RWPE1 (cell line): ENCODE measurements at places on chromosomes 6 and 20.

DNA sequence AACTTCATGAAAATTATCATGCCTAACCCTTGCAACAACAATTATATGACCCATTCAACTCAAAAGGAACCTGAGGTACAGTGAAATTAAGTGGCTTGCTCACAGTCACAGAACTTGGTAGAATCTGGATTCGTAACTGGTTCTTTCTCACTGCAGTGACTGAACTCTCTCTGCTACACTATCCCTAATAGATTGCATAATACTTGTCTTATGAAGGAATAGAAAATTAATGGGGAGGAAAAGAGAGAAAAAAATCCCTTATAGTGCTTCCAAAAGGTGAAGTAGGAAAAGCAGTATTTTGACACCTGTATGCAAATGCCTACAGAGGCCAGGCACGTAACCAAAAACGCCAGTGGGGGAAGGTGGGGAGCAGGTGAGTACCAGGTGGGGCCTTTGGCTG lies 186.6 kb downstream of the LY86 start:
- DNase-seq: no peak

DNA sequence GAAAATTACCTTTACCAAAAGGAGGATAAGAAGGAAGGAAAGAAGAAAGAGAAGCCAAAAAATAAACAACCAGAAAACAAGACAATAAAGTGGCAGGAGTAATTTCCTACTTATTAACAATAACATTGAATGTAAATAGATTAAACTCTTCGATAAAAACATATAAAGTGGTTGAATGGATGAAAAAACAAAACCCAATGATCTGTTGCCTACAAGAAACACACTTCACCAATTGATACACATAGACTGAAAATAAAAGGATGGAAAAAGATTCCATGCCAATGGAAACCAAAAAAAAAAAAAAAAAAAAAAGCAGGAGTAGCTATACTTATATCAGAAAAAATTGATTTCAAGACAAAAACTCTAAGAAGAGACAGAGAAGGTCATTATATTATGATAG lies 518.9 kb downstream of the BCKDHB start:
- no peak for DNase-seq

GRCh38 chr6:83812595-83812994 lies 40.6 kb upstream of the RIPPLY2 start:
- DNase-seq: no peak

DNA sequence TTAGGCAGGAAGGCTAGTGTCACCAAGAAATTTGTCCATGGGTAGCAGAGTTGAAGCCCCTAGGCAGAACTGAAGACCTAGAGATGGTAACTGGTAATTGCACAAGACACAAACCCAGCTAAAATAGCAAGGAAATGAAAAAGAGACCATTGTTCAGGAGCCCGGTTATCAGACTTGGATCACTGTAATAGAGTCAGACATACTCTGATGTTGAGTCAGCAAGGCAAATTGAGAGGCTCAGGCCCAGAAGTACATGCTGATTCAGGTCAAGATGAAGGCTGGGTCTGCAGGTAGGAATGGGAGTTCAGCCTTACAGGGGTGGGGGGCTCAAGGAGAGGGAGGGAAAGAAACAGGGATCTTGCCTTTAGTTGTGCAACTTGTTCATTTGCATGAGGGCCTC lies 6.5 kb upstream of the TMEM242 start:
- peak; percentile 26 for DNase-seq

GRCh38 chr6:89302936-89303335 lies 12.2 kb downstream of the GABRR2 start:
- DNase-seq: no peak

DNA sequence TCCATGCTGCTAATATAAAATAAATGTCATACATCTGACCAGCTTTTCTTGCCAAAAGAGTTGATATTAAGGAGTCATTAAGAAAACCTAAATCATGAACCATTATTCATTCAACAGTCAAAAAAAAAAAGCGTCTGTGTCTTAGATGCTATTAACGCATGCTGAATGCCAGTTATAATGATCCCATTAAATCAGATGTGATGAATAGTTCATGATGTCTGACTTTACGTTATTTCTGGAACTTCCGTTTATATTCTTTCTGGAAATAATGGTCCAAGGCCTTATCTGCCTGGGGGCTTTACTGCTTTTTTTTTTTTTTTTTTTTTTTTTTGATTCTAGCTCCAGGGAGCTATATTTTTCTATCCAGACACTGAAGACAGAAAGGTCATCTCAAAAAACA lies 877.1 kb downstream of the HACE1 start:
- no peak for DNase-seq

DNA sequence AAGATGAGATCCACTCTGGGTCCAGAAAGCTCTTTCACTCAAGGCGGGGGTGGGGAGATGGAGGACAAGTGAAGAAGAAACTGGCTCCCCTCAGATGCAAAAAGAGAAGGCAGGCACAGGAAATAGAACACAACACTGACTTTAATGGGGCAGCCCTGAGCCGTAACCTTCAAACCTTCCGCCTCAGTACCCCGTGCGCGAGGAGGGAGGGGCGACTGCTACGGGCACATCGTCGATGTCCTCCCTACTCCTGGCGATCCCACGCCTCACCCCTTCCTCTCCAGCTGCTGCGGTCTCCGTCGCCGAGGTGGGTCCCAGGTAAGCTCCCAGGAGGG lies 3.9 kb downstream of the SPEF1 start:
- no peak for DNase-seq

DNA sequence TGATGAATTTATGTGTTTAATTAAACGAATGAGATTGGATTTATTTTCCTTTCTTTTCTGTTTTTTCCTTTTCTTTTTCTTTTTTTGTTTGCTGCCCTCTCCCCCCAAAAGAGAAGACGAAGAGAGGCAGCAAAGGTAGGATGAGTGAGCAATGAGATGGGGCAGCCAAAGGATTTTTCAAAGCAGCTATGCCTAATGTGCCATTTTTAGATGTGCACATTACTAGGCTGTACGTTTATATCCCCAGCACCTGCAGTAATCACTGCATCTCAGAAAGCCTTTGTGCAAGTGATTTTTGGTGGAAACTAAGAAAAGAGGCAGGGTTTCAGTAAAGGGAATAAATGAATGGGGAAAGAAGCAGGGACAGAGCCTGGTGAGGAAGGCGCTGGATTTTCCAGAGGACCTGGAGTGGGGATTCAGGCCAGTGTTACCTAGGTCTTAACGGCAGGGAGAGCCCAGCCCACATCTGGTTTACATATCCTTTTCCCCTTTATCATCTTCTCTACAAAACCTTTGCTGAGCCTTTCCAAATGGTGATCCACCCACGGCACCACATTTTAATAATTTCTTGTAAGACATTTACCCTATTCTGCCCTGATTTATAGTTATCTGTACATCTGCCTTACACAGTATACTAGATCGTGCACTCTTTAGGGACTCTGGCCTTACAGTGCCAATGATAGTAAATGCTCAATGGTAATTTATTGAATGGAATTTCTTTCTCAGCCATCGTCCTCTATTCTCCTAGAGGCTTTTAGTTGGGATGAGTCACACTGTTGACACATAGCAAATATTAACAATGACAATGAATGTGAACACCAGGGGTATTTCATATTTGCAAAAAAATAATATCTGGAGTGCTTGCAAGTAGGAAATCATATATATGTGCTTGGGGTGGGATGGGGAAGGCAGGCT lies 38.3 kb upstream of the ATXN1 start:
- peak; percentile 46 for DNase-seq

DNA sequence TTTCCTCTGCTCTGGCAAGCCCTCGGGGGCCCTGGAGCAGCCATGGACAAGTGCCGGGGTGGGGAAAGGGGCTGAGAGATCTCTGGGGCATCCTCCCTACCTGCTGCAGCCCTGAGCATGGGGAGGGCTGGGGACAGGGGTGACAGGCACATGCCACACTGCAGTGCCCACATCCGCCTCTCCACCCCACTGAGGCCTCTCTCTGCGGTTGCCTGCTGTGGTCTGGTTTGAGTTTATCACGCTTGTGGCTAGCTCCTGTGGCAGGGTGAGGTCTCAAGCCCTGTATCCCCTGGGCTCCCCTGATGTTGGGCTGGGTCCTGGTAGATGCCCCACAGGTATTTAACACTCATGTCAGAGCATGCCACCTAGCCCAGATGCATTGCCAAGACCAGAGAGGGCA lies 52.9 kb upstream of the MLN start:
- no peak for DNase-seq

DNA sequence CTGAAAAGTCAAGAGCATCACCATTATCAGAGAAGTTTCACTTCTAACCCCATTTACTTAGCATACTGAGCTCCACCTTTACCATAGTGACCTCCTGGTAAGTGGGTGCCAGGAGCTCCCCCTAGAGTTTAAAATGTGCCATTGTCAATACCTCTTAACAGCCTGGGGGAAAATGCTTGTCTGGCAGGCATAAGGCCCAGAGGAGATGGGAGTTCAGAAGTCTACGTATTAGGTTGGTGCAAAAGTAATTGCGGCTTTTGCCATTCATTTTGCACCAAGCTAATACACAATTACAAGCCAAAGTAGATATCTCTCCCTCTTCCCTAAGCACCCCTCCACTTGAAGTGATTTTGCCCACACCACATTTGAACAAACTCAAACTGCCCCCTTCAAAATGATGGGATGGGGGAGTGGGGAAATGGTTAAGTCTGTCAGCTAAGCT lies 919.0 kb downstream of the KIF16B start:
- DNase-seq: peak; percentile 60

GRCh38 chr20:40942775-40943174 lies 85.8 kb upstream of the TOP1 start:
- DNase-seq: peak; percentile 48

- no peak for DNase-seq
Observed at GRCh38 chr6:2970034-2970685, 1.2 kb downstream of the SERPINB6 start.

DNA sequence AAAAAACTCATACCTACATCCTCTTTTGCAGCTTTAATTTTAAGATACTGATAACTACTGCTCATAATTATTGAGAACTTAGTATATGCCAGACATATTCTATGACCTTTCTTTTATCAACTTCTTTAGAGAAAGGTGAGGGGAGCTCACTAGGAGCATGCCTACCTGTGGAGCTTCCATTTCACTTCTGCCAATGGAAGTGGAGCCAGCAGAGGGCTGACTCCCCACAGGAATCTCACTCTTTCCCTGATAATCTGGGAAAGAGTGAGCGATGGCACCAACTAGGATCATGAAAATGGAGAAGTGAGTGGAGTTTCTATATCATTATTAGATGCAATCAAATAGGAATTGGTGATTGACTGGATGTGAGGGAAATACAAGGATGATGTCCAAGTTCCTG lies 484.9 kb downstream of the LMBRD1 start:
- no peak for DNase-seq

DNA sequence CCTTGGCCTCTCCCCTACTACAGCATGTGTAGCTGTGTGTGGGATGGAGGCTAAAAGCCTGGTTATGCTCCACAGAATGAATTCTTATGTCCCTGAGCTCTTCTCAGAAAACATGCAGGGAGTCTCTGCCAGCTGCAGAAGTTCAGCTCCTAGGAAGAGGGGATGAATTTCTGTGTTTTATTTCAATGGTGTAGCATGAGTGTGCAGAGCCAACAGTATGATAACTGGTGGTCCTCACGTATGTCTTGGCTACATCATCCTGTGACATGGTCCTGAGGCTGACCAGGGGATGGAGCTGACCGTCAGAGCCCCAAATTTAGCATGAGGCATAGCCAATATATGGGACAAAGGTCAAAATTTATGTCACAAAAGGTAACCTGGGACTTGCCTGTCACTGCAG lies 266.1 kb downstream of the ADGB start:
- no peak for DNase-seq

DNA sequence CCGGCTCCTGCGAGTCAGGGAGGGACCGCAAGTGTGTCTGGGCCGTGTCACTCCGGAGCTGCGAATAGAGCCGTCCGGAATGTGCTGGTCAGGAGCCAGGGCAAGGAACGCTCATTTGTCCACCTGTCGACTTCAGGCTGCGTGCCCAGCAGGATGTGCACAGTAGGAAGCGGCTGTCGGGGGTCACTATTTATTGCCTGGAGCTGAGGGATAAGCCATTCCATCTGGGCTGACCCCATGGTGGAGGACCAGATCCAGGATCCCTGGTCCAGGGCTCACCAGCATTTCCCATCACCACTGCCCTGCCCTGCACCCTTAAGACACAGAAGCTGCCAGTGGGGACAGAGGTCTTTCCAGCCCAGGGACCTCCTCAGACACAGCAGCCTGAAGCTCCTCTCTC lies 14.7 kb downstream of the NTSR1 start:
- no peak for DNase-seq

DNA sequence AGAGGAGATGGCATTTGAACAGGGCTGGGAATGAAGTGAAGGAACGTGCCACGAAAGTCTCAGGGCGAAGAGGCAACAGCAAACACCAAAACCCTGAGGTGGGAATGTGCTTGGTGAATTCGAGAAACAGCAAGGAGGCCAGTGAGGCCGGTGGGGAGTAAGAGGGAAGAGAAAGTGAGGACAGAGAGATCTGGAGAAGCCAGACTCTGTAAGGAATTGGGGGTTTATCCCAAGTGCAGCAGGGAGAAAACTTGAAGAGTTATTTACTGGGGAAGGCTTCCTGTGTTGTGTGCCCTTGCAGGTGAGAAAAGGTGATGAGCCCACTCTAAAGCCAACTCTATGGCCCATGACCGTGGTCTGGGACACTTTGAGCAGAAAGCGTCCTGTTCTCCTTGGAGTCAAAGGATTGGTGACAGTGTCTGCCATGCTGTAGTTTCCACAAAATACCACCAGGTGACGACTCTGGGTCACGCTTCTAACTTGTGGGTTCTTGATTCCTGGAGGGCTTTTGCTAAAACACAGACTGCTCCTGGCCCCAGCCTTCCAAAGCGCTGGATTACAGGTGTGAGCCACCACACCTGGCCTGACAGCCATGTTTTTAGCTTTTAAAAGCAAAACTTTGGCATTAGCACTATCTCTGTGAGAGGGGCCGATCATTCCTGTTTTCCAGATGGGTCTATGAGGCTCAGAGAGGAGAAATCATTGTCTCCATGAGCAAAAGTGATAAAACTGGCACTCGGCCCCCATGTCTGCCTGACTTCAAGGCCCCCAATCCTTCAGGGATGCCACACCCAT lies 18.0 kb upstream of the CSNK2A1 start:
- DNase-seq: peak; percentile 74

GRCh38 chr6:148746363-148747144 lies at the start of gene UST:
Gene UST (plus strand): TSS chr6:148747030. CDS start chr6:148747431, 401 bp downstream.
- DNase-seq: peak; percentile 81
